Activated T-cell treated with anti-CD3 and anti-CD28 coated beads, Interleukin-2, amount 50 U/mL, for 72 hours (primary cell): ENCODE measurements at places on chromosomes 1 and 21. TPM values are rescaled to one million over a fixed set of nuclear protein-coding genes. Genes with fewer than 3 reads are reported as not detected.

SYPL2 gene
- 0.10 TPM for total RNA-seq

NFASC gene
- total RNA-seq = 0.23 TPM

ADAM30 gene
- total RNA-seq = not detected

ASTN1 gene
- total RNA-seq = not detected

CFHR4 gene
- not detected for total RNA-seq

FCMR gene
- total RNA-seq = 50.3 TPM

MSH4 gene
- 0.99 TPM for total RNA-seq

TSTD1 gene
- total RNA-seq = 46.3 TPM

FAM177B gene
- not detected for total RNA-seq

FOXD2 gene
- 0.28 TPM for total RNA-seq

TNN gene
- total RNA-seq = not detected

DNA sequence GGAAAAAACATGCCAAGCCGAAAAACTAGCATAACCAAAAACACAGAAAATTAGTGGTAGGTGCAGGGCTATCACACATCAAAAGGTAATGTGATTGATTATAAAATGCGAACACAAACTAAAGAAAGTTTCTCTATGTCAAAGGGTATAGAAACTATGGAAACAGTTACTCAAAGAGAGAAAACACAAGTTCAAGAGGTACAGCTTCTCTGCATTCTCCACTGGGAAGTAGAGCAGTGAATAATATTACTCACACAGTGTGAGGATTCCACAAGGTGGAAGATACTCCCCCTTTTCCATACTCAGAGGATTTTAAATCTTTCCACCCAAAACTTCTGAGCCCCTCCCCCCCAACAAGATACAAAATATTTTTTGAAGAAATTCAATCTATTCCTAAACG, 18.6 kb downstream of the AKT3 start:
- peaks cover 31% of the 10 kb centered on the region for H3K36me3 ChIP-seq
- no peak for DNase-seq
- peak overlapping the region; percentile 88 for H3K27ac ChIP-seq
- peaks cover 28% of the 10 kb centered on the region for H3K4me1 ChIP-seq

DNA sequence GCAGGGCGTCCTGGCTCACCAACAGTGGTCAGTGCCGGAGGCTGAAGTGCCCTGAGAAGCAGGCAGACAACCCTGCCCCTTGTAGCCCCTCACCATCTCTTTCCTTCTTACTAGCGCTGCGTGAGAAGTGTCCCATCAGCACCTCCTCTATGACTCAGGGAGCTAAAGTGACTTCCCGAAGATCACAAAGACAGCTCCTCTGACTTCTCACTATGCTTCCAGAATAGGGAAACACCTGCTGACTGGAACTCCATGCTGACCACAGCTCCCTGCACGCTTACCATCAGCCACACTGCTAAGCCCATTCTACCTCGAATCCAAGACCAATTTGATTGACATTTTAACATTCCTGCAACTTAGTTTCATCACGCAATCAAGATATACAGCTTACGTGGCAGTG, 92.8 kb downstream of the JAK1 start:
- peaks cover 55% of the 10 kb centered on the region for H3K36me3 ChIP-seq
- no peak overlapping the region for H3K27ac ChIP-seq
- no peak overlapping the region for H3K4me3 ChIP-seq
- DNase-seq = no peak
- peaks cover 36% of the 10 kb centered on the region for H3K4me1 ChIP-seq
- no peaks in the 10 kb centered on the region for H3K27me3 ChIP-seq

DNA sequence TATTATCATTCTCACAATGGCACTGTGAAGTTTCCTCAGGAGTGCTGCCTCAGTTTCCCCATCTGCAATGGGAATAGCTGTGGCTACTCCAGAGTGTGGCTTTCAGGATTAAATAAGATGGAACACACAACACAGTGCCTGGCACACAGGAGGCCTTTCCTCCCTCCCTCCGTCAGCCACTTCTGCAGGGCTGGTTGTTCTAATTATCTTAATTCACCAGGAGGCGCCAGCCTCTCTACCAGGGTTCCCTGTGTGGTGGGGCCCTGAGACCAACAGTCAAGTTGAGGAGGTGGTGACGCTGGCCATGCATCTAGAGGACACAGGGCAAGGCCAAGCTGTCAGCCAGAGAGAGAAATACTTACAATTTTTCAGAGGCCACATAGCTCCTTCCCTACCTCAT, 6.3 kb upstream of the FOXO6 start:
- H3K4me3 ChIP-seq = no peak overlapping the region
- peaks cover 20% of the 10 kb centered on the region for H3K27me3 ChIP-seq
- H3K4me1 ChIP-seq = no peaks in the 10 kb centered on the region
- H3K27ac ChIP-seq = no peak overlapping the region
- H3K36me3 ChIP-seq = no peaks in the 10 kb centered on the region

DNA sequence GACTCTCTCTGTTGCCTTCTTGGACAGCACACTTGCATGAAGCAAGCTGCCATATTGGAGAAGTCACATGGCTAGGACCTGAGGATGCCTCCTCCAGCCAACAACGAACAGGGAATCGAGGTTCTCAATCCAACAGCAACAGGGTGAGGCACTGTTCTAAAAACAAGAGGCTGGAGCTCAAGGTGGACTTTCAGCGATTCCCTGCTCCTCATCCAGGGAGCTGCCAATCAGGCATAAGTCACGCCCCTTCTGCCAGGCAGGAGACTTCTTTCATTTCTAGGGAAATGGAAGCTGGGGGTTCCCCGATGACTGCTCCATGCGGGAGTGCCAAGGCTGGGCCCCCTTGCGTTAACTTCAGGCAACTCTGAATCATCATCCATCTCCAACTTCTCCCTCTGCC, 22.7 kb upstream of the IFNAR1 start:
- H3K36me3 ChIP-seq = no peaks in the 10 kb centered on the region
- DNase-seq = no peak
- no peaks in the 10 kb centered on the region for H3K27me3 ChIP-seq
- no peak overlapping the region for H3K27ac ChIP-seq

DNA sequence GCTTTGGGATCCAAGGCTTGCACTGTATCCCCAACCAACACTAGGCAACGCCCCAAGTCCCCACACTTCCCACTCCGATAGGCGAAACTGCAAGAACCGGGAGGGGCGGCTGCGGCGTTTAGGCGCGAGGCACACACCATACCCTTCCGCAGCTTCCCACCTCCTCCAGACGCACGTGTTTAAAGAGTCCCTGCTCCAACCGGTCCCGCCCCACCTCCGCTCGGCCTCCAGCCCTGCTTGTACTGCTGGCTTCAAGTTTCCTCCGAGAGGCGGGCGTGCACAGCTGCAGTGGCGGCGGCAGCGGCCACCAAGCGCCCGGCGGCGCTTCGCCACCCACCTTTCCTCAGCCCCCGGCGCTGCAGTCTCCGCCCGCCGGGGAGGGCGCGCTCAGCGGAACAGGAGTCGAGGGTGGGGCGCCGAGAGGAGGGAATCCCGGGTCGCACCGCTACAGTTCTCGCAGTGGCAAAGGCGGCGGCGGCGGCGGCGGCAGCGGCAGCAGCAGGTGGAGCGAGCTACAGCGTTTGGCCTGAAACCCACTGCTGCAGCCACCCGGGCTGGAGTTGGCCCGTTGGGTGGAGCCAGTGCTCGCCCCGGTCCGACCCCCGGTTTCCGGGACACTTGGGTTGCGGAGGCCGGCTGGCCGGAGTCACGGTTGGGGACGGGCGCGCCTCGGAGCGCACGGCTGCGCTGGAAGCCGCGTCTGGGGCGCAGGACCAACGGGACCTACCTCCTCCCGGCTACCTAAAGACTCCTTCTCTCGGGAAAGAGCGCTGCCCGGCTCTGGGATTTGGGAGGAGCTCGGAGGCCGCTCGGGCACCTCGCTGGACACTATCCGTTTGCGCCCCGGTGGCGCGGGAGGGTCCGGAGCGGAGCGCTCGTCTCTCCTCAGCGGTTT, at the start of gene CNIH3:
CNIH3 (plus strand) TSS at position 457 of the 895 bp plus-strand sequence. CDS start 858 bp downstream, outside the sequence.
- H3K36me3 ChIP-seq = peaks cover 2% of the 10 kb centered on the region
- DNase-seq = peak; percentile 38
- no peak within 1 kb of the TSS for H3K27ac ChIP-seq
- H3K4me3 ChIP-seq = peak within 1 kb of the TSS; percentile 89

DNA sequence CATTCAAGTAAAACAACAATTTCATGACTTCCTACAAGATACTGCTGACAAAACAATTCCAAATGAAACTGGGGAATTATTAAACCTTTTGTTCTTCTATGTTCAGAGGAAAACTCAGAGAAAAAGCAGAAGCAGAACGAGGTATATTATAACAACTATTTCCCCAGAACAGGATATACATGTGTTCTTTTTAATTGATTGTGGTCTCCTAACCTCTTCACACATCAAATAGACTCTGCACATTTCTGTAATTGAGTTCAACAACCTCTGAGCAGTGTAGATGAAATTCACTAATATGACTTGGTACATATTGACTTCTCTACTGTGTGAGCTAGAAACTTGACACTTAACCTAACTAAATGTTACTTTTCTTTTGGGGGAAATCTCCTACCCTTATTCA, 584.2 kb downstream of the NEGR1 start:
- H3K4me3 ChIP-seq = no peak overlapping the region
- no peaks in the 10 kb centered on the region for H3K36me3 ChIP-seq
- H3K4me1 ChIP-seq = no peaks in the 10 kb centered on the region
- no peak overlapping the region for H3K27ac ChIP-seq
- DNase-seq = no peak

GRCh38 chr1:195608883-195609282, 999.4 kb downstream of the KCNT2 start:
- H3K36me3 ChIP-seq = no peaks in the 10 kb centered on the region
- no peaks in the 10 kb centered on the region for H3K27me3 ChIP-seq

DNA sequence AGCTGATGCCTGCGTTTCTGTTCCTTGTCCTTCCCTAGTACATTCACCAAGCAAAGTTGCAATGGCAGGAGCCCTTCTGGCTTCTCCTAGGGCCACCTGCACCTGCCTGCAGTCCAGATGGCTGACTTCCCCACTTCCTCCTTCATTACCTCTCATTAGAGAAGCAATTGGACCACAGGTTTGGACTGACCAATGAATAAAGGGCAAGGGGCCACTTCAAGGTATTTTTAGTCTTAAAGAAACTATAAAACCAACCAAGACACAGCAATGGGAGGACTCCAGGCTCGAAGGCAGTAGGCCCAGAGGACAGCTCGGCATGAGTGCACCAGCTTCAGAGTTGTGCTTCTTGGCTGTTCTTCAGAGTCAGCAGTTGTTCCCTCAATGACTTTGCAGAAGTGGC, 60.8 kb upstream of the ROR1 start:
- no peaks in the 10 kb centered on the region for H3K36me3 ChIP-seq
- DNase-seq = no peak
- no peak overlapping the region for H3K27ac ChIP-seq
- H3K4me3 ChIP-seq = no peak overlapping the region
- H3K4me1 ChIP-seq = no peaks in the 10 kb centered on the region

DNA sequence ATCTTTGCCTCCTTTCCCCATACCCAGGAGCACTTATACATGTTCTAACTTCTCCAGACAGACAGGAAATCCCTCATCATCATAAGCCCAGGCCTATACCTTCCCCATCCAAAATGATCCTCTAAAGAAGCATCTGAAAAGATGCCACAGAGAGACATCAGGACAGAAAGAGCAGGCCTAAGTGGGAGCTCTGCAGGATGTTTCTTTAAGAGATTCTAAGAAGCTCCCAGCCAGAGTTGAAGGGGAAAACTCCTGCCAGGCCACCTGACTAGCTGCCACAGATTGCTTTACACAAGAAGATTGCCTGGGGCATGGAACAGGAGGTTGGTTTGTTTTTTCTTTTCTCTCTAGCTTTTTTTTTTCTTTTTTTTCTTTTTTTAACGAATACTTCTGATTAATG, 275.8 kb downstream of the VAV3 start:
- H3K4me3 ChIP-seq = no peak overlapping the region
- no peaks in the 10 kb centered on the region for H3K4me1 ChIP-seq
- no peaks in the 10 kb centered on the region for H3K27me3 ChIP-seq
- no peak overlapping the region for H3K27ac ChIP-seq
- DNase-seq = no peak

GRCh38 chr1:167669209-167670124, 39.4 kb downstream of the RCSD1 start:
- no peak overlapping the region for H3K27ac ChIP-seq
- H3K36me3 ChIP-seq = peaks cover 24% of the 10 kb centered on the region

GRCh38 chr1:174258148-174258550, 98.8 kb downstream of the RABGAP1L start:
- H3K4me3 ChIP-seq = no peak overlapping the region
- peak; percentile 46 for DNase-seq

- peaks cover 33% of the 10 kb centered on the region for H3K4me1 ChIP-seq
- no peak overlapping the region for H3K4me3 ChIP-seq
- no peaks in the 10 kb centered on the region for H3K36me3 ChIP-seq
These were observed 228.2 kb upstream of the IRF2BP2 start for GRCh38 chr1:234838182-234838581.

- no peak overlapping the region for H3K4me3 ChIP-seq
- H3K4me1 ChIP-seq = no peaks in the 10 kb centered on the region
- H3K27me3 ChIP-seq = peaks cover 9% of the 10 kb centered on the region
- H3K27ac ChIP-seq = no peak overlapping the region
- H3K36me3 ChIP-seq = peaks cover 5% of the 10 kb centered on the region
These were observed 123.2 kb downstream of the IGSF21 start for GRCh38 chr1:18230840-18231239.

GRCh38 chr1:154301582-154301981, 19.3 kb upstream of the AQP10 start:
- no peak for DNase-seq
- H3K27me3 ChIP-seq = no peaks in the 10 kb centered on the region
- H3K27ac ChIP-seq = no peak overlapping the region
- peaks cover 15% of the 10 kb centered on the region for H3K4me1 ChIP-seq
- no peak overlapping the region for H3K4me3 ChIP-seq

- H3K4me3 ChIP-seq = no peak overlapping the region
- no peak overlapping the region for H3K27ac ChIP-seq
- H3K4me1 ChIP-seq = peaks cover 5% of the 10 kb centered on the region
These were observed 8.7 kb downstream of the RNF220 start for GRCh38 chr1:44413740-44414139.

DNA sequence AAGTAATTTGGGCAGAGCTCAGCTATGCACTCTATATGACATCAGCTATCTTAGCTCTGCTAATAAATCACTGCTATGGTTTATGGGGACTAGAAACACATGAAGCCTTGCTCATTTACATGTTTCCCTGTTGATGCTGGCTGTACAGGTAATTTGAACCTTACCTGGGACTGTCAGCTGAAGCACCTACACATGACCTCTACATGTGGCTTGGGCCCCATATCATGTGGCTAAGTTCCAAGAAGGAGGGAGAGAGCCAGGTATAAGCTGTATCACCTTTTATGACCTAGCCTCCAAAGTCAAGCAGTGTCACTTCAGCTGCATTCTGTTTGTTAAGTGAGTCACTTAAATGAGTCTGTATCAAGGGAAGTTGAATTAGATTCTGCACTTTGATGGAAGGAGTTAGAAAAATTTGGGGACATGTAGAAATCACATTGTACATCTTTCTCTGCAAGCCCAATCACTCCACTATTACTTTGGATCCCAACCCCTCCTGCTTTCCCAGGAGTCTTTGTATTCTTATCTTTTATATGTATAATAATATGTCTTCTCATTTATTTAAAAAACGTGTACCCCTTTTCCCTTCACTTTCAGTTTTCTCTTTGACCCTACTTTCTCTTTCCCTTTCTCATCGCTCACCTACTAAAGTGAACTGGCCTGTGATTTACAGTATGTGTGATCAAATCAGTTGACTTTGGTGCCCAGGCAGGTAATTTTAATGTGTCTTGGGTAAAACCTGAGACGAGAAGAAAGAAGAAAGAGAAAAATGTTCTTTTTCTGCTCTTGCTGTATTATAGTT, 53.4 kb upstream of the PRKACB start:
- peak overlapping the region; percentile 3 for H3K4me3 ChIP-seq
- DNase-seq = no peak
- H3K4me1 ChIP-seq = peaks cover 27% of the 10 kb centered on the region
- H3K27ac ChIP-seq = peak overlapping the region; percentile 38
- H3K27me3 ChIP-seq = no peaks in the 10 kb centered on the region
